ENCODE measurements at places on chromosomes 7 and 10. TPM values are rescaled to one million over a fixed set of nuclear protein-coding genes. Genes with fewer than 3 reads are reported as not detected.

Gene HERC4
- total RNA-seq = 119 TPM

Gene OR2A5
- total RNA-seq = not detected

Gene LIPA
- 172 TPM for total RNA-seq

Gene LBX1
- 0.15 TPM for total RNA-seq

Gene SPAM1
- not detected for total RNA-seq

Gene VSIR
- 34.9 TPM for total RNA-seq

Gene PRSS2
- total RNA-seq = 22.4 TPM

Gene FOXI2
- total RNA-seq = not detected

Gene AKR1C8
- not detected for total RNA-seq

Gene GPR158
- total RNA-seq = 0.64 TPM

Gene KEL
- 0.44 TPM for total RNA-seq

Gene NPY4R2
- total RNA-seq = 0.64 TPM

Gene GPR22
- not detected for total RNA-seq

Gene FAM25G
- total RNA-seq = not detected

Gene SAMD9
- 6.0 TPM for total RNA-seq

Gene AKR1B15
- not detected for total RNA-seq

Gene ASIC3
- total RNA-seq = 1.3 TPM

Gene SLC26A3
- 0.36 TPM for total RNA-seq

Gene EBF3
- total RNA-seq = 0.64 TPM

Gene CCDC201
- not detected for total RNA-seq

Gene ACTL6B
- not detected for total RNA-seq

Gene MRLN
- not detected for total RNA-seq

Gene FRAT2
- total RNA-seq = 16.7 TPM

Gene CH25H
- total RNA-seq = 0.10 TPM

Gene LARP4B
- total RNA-seq = 87.0 TPM

Gene LRGUK
- 0.23 TPM for total RNA-seq

Gene ANKRD22
- 0.15 TPM for total RNA-seq

Gene LIPJ
- not detected for total RNA-seq

Gene SLC35G1
- total RNA-seq = 13.6 TPM

Gene CPN1
- total RNA-seq = not detected

Gene EGR2
- 0.82 TPM for total RNA-seq

Measured in Panc1 (cell line).